ENCODE measurements at places on chromosomes 2 and 18. TPM values are rescaled to one million over a fixed set of nuclear protein-coding genes. Genes with fewer than 3 reads are reported as not detected.

DNA sequence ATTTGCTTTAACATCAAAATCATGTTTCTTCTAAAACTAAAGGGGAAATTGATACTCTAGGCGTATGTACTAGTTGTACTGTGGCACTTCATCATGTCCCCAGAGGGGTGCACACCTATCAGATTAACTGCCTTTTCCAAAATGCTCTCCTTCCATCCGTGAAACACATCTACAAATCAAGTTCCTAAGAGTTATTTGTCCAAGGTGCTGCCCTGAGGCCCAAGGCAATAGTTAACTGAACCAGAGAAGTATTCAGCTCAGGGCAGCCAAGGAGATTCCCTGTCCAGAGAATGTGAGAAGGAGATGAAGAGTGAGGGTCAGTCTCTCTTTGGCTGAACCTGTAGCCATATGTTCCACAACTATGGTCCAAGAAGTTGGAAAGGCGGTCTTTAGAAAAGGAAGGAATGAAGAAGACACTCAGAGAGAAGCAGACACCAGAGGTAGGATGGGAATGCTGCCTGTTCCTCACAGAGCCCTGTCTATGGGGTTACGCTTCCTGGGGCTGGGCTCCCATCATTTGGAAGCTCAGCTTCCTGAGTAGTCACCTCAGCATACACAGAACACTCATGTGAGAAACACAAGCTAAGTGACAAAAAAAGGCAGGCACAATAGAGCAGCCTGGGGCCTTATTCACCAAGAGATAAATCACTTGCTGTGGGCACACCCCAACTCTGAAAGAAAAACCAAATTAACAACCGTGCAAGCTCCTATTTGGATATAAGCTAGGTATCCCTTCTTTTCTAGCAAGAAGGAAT lies 55.6 kb downstream of the ANKRD44 start:
- no peak for DNase-seq

PIAS2 gene
- 36.6 TPM for total RNA-seq

DNA sequence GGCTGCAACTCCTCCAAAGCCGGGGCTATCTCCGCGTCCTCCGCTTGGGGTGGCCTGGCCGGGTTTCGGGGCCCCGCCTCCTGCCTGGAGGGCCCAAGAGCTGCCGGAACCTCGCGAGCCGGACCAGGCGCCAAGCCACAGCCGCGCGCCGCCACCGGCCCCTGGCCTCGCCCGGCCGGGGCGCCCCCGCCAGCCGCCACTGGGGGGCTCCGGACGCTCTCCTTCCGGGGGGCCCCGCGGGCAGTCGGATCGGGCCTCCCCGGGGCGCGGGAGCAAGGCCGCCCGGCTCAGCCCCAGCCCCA lies 17.4 kb upstream of the HAAO start:
- DNase-seq: peak; percentile 92

- DNase-seq: no peak
Observed at GRCh38 chr2:144354953-144355352, 165.0 kb downstream of the ZEB2 start.

DNA sequence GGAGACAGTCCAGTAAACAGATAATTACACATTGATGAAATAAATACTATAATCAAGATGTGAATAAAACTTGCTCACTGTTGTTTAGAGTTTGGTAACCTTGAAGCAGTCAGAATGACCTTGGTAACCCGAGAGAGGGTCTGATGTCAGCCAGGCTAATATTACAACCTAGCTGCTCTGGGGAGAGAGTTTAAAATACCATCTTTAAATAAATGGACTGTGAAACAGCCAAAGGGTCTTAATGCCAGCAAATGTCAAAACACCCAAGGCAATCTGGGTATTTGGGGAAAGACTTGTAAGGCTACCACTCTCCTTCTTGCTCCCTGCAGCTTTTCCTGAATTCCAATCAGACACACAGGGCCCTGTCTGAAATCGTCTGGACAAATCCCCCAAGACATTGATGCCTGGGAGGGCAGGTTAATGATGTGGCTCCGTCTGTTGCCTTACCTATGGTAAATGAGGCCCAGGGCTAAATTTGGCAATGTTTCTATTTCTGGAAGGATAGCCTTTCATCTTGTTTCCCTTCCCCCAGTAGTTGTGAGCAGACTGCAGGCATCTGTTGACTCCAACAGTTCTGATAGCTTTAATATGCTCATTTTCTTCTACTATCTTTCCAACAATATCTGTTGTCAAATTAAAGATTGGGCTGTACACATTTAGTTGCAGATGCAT lies 43.0 kb upstream of the ITGB6 start:
- DNase-seq: no peak

DNA sequence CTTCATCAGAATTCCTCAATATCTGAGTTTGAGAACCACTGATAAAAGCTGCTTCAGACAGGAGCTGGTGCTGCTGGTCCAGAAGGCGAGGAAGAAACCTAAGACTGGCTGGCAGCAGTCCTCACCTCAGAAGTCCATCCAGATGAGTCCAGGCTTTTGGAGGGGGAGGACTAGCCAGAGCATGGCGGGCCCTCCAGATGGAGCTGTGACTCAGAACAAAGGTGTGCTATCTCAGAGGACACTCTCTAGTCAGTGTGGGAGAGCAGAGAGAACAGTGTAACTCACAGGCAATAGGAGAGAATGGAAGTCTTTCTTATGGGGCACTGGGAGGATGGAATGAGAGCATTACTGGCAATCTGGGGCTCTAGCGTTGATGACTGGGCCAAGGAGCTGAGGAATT lies 191.4 kb downstream of the NYAP2 start:
- no peak for DNase-seq

GRCh38 chr2:207279520-207279919 lies 113.8 kb upstream of the KLF7 start:
- DNase-seq: no peak

LAMA1 gene
- total RNA-seq: 0.65 TPM

DNA sequence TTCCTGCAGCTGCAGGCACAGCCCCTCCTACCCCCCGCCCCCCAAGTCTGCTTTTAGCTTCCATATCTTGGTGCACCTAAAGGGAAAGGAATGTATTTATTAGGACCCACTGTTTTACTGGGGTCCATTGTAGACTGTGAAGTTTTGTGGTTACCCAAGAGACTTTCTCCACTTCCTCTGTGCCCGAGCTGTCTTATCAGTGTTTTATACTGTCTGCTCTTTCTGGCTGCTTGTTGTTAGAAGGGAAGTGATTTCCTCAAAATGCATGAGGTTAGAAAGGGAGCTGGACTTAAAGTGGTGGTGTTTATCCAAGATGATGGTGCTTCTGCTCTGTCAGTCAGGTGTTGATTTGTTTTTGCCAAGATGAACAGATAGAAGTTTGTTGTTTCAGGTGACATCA lies 85.0 kb downstream of the PTH2R start:
- DNase-seq: no peak

GRCh38 chr2:223865124-223865523 lies 27.7 kb upstream of the AP1S3 start:
- DNase-seq: no peak

DNA sequence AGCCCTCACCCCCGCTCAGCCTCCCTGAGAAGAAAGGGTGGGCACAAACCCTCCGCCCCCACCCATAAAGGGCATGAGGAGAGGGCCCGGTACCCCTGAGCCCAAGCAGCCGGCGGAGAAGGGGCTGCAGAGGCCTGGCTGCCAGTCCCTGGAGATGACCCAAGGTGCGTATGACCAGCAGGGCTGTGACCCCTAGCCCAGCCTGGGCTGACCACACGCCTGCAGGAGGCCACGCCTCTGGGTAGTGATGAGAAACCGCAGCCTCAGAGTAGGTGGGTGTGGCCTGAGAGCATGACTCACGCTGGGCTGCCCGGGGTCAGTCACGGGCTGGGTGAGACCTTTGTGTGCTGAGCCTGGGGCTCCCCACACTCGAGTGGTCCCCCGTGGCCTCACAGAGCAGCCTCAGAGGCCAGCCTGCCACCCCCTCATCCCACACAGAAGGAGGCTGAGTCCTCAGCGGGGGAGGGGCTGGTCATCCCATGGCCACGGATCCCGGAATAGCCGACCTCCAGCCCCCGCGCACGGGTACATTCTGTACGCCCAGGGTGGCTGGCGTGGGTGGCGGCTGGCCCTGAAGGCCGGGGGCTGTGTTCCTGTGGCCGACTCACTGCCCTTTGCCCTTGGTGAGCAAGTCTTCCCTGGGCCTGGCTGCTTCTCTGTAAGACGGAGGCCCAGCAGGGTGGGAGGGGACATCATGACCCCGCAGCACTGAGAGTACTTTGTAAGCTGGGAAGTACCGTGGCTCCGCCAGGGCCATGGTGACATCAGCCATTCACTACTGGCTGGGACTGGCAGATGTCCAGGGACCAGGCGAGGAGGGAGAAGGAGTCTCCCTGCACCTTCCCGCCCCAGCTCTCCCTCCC lies 110.8 kb upstream of the OTOS start:
- peak; percentile 87 for DNase-seq

CNTNAP5 gene
- total RNA-seq: not detected

EPB41L3 gene
- 72.5 TPM for total RNA-seq

GRCh38 chr18:35122586-35123224 lies 81.5 kb downstream of the MAPRE2 start:
- DNase-seq: no peak

DNA sequence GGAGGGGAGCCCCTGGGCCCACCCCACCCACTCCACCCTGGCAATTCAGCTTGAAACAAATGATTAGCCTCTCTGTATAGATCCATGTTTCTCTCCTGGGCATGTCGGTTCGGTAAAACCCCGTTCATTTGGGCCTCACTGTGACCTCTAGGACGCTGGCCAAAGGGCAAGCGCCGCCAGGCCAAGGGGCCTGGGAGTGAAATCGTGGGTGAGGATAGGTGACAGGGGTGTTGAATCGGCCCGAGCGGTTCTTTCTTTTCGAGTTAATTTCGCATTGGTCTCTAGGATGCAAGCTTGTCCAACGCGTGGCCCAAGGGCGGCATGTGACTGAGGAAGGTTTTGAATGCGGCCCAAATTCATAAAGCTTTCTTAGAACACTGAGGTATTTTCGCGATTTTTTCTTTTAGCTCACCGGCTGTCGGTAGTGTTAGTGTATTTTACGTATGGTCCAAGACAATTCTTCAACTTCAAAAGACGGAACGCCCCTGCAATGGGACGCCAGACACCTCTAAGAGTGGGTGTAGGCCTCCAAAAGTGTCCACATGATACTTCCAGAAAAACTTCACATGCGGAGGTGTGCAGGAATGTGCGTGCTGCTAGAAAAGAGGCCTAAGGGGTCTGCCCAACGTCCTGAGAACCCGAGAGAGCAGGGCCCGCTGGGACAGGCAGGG lies 9.8 kb upstream of the ARID5A start:
- DNase-seq: no peak

DNA sequence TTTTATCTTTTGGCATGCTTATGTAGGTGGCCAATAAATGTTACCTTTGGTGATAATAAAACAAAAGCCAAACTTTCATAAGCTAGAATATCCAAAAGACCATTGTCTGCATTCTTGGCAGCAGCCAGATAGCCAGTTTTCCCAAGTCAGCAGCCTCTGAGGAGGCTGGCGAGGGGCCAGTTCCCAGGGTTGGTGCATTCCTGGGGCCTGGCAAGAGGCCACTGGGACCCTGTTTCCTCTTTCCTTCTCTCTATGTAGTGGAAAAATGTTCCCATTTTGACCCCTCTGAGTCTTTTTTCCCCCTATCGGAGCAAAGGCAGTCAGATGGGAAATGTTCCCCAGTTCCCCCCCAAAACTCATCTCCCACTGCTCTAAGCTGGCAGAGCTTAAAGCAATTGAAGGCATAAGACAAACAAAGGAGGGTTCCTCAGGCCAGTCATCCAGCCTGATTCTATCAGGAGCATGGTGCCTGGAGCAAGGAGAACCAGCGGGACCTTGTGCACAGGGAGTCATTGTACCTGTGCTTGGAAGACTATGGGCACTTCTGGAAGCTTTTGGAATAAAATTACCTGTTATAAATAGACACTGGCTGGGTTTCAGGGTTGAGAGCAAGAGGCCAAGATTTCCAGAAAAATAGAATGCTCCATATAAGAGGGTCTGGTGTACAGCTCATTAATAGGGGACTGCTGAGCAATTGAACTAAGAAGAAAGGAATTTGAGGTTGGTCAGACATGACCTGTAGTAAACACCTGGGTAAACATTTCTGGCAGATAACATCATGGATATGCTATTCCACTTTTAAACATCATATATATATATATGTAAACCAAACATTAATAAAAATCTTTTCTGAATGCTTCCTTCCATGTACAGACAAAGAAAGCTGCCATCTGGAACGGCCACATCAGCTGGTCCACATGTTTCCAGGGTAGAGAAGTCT lies 63.4 kb downstream of the NCKAP5 start:
- peak; percentile 52 for DNase-seq

DNA sequence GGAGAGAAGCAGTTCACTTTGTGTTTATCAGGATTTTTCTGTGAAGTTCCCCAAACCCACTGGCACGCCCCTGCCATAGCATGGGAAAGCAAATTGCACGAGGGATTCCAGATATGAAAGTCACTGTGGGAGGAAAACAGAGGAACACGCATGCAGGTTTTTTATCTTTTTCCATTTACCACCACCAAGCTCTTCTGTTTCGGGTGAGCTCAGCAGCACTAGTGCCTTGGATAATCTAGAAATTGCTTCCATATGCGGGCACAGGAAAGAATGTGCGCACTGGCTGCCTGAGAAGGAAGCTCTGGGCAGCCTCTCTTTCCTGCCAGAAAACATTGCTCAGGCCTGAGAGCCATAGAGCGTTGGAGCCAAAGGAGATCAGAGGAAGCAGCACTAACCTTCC lies 65.9 kb upstream of the WIPF1 start:
- no peak for DNase-seq

DNA sequence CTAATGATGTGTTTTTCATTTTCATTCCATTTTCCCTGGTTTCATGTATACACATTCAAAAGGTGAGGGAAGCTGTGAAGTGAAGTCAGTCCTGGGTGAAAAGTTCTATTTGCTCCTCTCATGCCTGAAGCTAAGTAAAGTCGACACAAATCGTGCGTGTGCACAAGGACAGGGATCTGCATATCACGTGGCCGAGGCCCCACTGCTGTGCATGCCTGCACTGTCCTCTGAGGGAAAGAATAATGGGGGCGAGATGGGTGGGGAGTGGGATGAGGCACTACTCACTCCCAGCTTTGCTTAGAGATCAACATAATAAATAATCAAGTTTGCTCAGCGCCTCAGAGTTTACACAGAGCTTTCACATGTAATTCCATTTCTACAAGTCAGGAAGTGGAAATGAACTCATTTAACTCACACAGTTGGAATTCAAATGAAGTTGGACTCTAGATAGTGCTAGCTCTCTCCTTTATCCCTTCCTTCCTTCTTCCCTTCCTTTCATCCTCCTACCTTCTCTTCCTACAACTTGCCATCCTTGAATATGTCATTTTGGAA lies 5.1 kb upstream of the PTPRM start:
- DNase-seq: no peak

SERPINB5 gene
- not detected for total RNA-seq

- no peak for DNase-seq
Observed at GRCh38 chr2:183031911-183032794, 6.1 kb downstream of the NCKAP1 start.

- no peak for DNase-seq
Observed at GRCh38 chr2:105344704-105345345, 7.5 kb downstream of the C2orf49 start.

Measured in lower lobe of right lung (tissue), 2 donors.